Left hindlimb (tissue), 1 donor: ENCODE measurements at places on chromosomes 3 and 15.
A peak's percentile ranks its signal among the peaks of the same experiment; 100 is the strongest.

GRCh38 chr15:45794712-45795439 lies 160.0 kb downstream of the SQOR start:
- DNase-seq = peak; percentile 68

- no peak for DNase-seq
Measured at GRCh38 chr3:95277613-95278012, 1214.8 kb downstream of the NSUN3 start.

- no peak for DNase-seq
Measured at GRCh38 chr3:135199137-135199536, 404.1 kb downstream of the EPHB1 start.

DNA sequence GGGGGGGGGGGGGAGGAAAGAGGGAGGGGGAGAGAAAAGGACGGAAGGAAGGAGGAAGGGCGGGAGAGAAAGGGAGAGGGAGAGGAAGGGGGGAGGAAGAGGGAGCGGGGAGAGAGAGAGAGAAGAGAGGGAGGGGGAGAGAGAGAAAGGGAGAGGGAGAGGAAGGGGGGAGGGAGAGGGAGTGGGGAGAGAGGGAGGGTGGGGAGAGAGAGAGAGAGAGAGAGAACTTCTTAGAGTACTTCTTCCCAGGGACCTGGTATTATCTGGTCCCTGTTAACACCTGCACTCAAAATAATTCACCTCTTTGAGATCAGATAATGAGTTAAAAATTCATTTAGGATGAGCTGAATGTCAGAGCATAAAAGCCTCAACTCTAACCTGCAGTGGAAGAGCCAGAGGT lies 1.1 kb downstream of the SEC13 start:
- DNase-seq = no peak

- no peak for DNase-seq
Measured at GRCh38 chr3:154970797-154971196, 109.3 kb upstream of the MME start.

DNA sequence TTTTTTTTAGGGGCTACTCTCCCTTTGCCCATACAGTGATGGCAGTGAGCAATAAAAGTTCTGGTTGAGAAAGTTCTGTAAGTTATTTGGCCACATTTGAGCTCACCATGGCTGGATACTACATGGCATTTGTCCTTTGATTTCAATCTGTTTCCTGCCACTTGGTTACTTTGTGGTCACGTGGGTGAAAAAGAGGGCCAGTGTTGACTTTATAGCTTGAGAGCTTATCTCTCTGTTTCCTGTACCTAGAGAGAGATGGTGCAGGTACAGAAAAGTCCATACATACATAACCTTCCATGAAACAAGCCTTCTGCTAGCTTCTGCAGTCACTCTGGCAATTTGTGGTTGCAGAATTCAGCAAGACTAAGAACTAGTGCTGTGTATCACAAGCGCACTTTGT lies 23.4 kb upstream of the MECOM start:
- no peak for DNase-seq

GRCh38 chr15:43471975-43472374 lies 21.0 kb downstream of the TP53BP1 start:
- no peak for DNase-seq

- no peak for DNase-seq
Measured at GRCh38 chr3:69033470-69033869, 18.7 kb downstream of the TMF1 start.
